ENCODE measurements at places on chromosomes 4 and X. TPM values are rescaled to one million over a fixed set of nuclear protein-coding genes. Genes with fewer than 3 reads are reported as not detected.

The ADH1C gene
- total RNA-seq = not detected

The KCTD8 gene
- total RNA-seq = not detected

The CCNB3 gene
- 1.3 TPM for total RNA-seq

The MTMR1 gene
- 14.6 TPM for total RNA-seq

The BEND2 gene
- total RNA-seq = not detected

The HMGN5 gene
- 2.8 TPM for total RNA-seq

The SGMS2 gene
- total RNA-seq = 29.3 TPM

The OTUD6A gene
- not detected for total RNA-seq

The TBC1D14 gene
- 36.0 TPM for total RNA-seq

Data from A549 treated with GW870086 at 1 μM for 4 hours (cell line).